ENCODE measurements at places on chromosomes 6 and 20. TPM values are rescaled to one million over a fixed set of nuclear protein-coding genes. Genes with fewer than 3 reads are reported as not detected.

- no peak for DNase-seq
- H3K4me3 ChIP-seq, result no peak overlapping the region
- H3K36me3 ChIP-seq, result no peaks in the 10 kb centered on the region
- H3K27me3 ChIP-seq, result no peaks in the 10 kb centered on the region
- no peaks in the 10 kb centered on the region for H3K4me1 ChIP-seq
- no peak overlapping the region for H3K27ac ChIP-seq
Measured at GRCh38 chr6:8240301-8240700, 138.0 kb upstream of the EEF1E1 start.

GRCh38 chr20:57126481-57127092 lies 139.9 kb downstream of the BMP7 start:
- no peaks in the 10 kb centered on the region for H3K36me3 ChIP-seq
- H3K27me3 ChIP-seq, result no peaks in the 10 kb centered on the region
- H3K4me1 ChIP-seq, result peaks cover 11% of the 10 kb centered on the region
- no peak overlapping the region for H3K4me3 ChIP-seq
- H3K27ac ChIP-seq, result no peak overlapping the region

- no peak overlapping the region for H3K27ac ChIP-seq
- H3K4me3 ChIP-seq, result no peak overlapping the region
- no peaks in the 10 kb centered on the region for H3K36me3 ChIP-seq
- peak; percentile 43 for DNase-seq
- no peaks in the 10 kb centered on the region for H3K4me1 ChIP-seq
Measured at GRCh38 chr20:4673371-4674001, 48.2 kb upstream of the PRND start.

GRCh38 chr6:166620478-166621113 lies 6.5 kb downstream of the RPS6KA2 start:
- DNase-seq, result no peak
- H3K4me3 ChIP-seq, result no peak overlapping the region
- H3K36me3 ChIP-seq, result no peaks in the 10 kb centered on the region
- no peaks in the 10 kb centered on the region for H3K27me3 ChIP-seq
- peaks cover 3% of the 10 kb centered on the region for H3K4me1 ChIP-seq

DNA sequence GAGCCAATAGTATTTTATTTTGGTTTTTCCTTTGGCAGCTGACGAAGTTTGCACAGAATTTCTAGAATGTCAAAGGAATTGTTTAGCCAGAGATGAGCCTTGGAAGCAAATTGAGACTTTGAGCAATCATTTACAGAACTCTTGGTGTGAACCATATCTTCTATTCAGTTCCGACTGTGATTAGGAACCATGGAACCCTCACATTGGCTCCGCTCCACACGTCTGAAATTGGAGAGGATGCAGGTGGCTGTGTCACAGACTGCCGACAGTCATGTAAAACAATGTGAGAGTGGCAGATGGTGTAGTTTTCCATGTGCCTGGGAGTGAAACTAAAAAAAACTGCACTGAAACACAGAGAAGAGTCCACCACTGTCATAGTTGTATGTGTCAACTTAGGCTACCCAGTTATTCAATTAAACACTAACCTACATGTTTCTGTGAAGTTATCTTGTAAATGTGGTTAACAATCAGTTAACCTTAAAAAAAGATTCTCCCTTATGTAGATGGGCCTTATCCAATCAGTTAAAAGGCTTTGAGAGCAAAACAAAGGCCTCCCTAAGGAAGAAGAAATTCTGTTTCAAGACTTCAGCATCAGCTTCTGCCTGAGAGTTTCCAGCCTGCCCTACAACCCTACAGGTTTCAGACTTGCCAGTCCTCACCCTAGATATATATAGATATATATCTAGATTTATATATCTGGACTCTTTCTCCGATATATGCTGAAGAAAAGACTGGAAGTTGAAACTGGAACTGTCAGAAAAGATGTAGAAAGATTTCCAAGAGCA lies 3.3 kb upstream of the HMGN4 start:
- no peak overlapping the region for H3K4me3 ChIP-seq
- no peaks in the 10 kb centered on the region for H3K36me3 ChIP-seq
- DNase-seq, result no peak
- H3K27me3 ChIP-seq, result no peaks in the 10 kb centered on the region
- H3K27ac ChIP-seq, result no peak overlapping the region
- H3K4me1 ChIP-seq, result peaks cover 27% of the 10 kb centered on the region

DNA sequence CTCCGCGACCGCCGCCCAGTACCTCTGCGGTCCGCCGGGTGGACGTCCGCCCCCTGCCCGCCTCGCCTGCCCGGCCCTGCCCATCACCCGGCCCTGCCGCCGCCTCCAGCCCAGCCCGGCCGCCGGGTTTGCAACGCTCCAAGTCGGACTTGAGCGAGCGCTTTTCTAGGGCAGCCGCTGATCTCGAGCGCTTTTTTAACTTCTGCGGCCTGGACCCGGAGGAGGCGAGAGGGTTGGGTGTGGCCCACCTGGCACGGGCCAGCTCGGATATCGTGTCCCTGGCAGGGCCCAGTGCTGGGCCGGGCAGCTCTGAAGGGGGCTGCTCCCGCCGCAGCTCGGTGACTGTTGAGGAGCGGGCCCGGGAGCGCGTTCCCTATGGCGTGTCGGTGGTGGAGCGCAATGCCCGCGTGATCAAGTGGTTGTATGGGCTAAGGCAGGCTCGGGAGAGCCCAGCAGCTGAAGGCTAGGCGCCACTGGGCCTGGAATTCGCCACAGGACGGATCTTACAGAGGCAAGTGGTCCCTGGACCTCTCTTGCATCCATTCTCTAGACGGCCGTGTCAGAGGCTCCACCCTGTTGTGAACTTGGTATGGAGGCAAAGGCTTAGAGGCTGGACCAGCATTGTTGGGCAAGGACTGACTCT lies 11.8 kb downstream of the FAM110A start:
- H3K4me3 ChIP-seq, result no peak overlapping the region
- no peaks in the 10 kb centered on the region for H3K27me3 ChIP-seq
- H3K4me1 ChIP-seq, result peaks cover 8% of the 10 kb centered on the region
- no peak overlapping the region for H3K27ac ChIP-seq
- no peaks in the 10 kb centered on the region for H3K36me3 ChIP-seq
- DNase-seq, result no peak

- H3K4me1 ChIP-seq, result peaks cover 2% of the 10 kb centered on the region
- DNase-seq, result no peak
- no peak overlapping the region for H3K4me3 ChIP-seq
- no peak overlapping the region for H3K27ac ChIP-seq
Measured at GRCh38 chr6:159163901-159164370, 5.3 kb upstream of the FNDC1 start.

- no peak for DNase-seq
- H3K36me3 ChIP-seq, result no peaks in the 10 kb centered on the region
- H3K4me1 ChIP-seq, result no peaks in the 10 kb centered on the region
- no peaks in the 10 kb centered on the region for H3K27me3 ChIP-seq
- H3K4me3 ChIP-seq, result no peak overlapping the region
Measured at GRCh38 chr6:42315259-42315990, 97.8 kb upstream of the MRPS10 start.

GRCh38 chr6:1230689-1231605 lies 81.0 kb upstream of the FOXQ1 start:
- peaks cover 13% of the 10 kb centered on the region for H3K4me1 ChIP-seq
- H3K36me3 ChIP-seq, result no peaks in the 10 kb centered on the region
- no peak overlapping the region for H3K4me3 ChIP-seq
- DNase-seq, result no peak
- no peak overlapping the region for H3K27ac ChIP-seq

- no peaks in the 10 kb centered on the region for H3K27me3 ChIP-seq
- H3K36me3 ChIP-seq, result peaks cover 4% of the 10 kb centered on the region
- H3K4me3 ChIP-seq, result no peak overlapping the region
Measured at GRCh38 chr6:83868639-83869038, 9.2 kb downstream of the CYB5R4 start.

DNA sequence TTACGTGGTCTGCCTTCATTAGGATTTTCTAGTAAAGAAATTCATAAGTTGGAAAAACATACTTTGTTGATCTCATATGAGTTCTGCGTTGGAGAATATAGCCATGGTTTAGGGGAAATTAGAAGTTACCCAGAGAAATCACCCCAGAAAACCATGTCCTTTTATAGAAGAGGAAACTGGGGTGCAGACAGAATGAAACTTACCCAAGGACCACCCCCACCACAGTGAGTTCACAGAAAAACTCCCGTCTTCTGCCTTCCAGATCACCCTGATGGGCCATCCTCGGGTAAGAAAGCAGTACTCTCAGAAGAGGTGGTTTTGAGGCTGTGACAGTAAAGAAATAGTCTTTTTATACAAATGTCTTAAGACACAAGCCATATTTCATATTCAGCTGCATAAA lies 25.1 kb upstream of the MAFB start:
- no peak overlapping the region for H3K27ac ChIP-seq
- H3K36me3 ChIP-seq, result no peaks in the 10 kb centered on the region
- H3K4me3 ChIP-seq, result no peak overlapping the region
- no peaks in the 10 kb centered on the region for H3K4me1 ChIP-seq
- H3K27me3 ChIP-seq, result peaks cover 6% of the 10 kb centered on the region

DNA sequence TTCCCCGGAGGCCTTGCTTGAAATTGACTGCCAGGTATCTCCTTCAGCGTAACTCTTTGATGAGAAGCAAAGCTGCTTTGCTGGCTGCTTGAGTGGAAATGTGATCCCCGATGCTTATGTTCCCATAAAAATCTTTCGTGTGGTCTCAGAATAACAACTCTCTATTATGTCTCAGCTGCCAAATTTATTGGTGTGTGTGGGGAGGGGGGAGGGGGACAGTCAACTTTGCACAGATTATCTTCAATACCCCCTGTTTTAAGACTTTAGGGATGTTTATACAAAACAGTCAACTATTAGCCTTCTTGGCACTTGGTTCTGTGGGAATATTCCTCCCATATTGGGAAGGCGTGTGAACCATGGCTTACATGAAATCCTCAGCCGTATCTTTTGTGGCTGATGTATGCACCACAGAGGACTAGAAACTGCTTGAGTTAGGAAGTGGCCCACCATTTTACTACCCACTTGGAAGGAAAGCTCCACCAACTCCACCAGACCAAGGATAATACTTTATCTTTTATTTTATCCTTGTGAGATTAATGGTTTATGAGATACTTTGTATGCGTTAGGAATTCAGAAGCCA lies 101.5 kb upstream of the SLC24A3 start:
- H3K36me3 ChIP-seq, result no peaks in the 10 kb centered on the region
- no peak overlapping the region for H3K27ac ChIP-seq
- no peak overlapping the region for H3K4me3 ChIP-seq

- no peaks in the 10 kb centered on the region for H3K27me3 ChIP-seq
- no peak for DNase-seq
- H3K36me3 ChIP-seq, result peaks cover 12% of the 10 kb centered on the region
- no peaks in the 10 kb centered on the region for H3K4me1 ChIP-seq
- H3K4me3 ChIP-seq, result no peak overlapping the region
Measured at GRCh38 chr6:105346052-105346451, 56.8 kb downstream of the PREP start.

GRCh38 chr6:154306696-154307095 lies 49.9 kb downstream of the IPCEF1 start:
- no peaks in the 10 kb centered on the region for H3K4me1 ChIP-seq
- H3K27me3 ChIP-seq, result no peaks in the 10 kb centered on the region
- no peak overlapping the region for H3K27ac ChIP-seq

- DNase-seq, result no peak
- H3K36me3 ChIP-seq, result no peaks in the 10 kb centered on the region
- no peak overlapping the region for H3K27ac ChIP-seq
- no peak overlapping the region for H3K4me3 ChIP-seq
Measured at GRCh38 chr20:61599061-61599531, 347.0 kb downstream of the CDH4 start.

DNA sequence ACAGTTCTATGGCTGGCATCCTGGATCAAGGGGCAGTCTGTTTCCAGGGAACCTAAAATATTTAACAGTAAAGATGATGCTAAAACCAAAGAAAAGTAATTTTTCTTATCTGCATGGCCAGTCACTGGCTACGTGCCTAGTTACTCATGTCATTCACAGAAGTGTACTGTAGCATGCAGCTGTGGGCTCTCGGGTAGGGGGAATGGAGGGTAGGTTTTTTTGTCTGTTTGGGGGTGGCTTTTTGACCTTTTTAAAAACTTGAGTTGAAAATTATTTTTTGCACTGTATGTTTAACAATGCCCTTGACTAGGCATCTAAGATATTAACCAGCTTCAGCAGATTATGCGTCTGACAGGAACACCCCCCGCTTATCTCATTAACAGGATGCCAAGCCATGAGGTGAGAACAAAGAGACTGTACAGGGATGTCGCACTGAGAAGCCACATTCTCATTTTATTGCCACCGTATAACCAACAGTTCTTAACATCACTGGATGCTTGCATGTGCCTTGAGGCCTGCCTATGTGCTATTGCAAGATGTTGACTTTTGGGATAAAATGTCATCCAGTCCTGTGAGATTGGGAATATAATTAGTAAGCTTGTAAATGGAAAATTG lies 30.3 kb upstream of the MAPK13 start:
- DNase-seq, result no peak
- no peak overlapping the region for H3K4me3 ChIP-seq
- peaks cover 11% of the 10 kb centered on the region for H3K36me3 ChIP-seq

DNA sequence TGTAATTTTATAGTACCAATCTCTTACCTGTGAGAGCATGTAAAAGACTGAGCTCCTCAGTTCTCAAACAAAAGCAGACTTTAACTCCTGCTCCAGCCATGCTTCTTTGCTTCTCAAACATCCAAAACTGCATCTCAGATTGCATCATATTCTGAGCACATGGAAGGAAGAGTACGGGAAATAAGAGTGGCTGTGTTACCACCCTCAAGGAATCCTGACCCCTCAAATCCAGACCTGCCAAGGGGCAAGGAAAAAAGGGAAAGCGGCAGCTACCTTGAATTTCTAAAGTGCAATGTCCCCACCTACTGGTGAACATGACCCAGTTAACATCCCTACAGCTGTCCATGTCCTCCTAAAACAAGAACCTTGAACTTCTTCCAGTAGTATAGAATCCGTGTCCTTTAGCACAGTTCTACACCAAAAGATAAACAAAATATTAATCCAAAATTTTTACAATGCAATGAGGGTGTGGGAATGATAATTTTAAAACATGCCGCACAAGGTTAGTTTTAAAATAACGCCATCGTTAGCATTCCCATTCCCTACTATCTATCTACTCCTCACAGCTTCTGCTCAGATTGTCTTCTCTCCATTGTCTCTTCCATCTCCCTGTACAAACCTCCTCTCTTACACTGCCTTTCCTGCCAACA lies 34.1 kb upstream of the HLA-DQB1 start:
- no peak for DNase-seq
- no peaks in the 10 kb centered on the region for H3K27me3 ChIP-seq
- H3K36me3 ChIP-seq, result no peaks in the 10 kb centered on the region
- H3K27ac ChIP-seq, result no peak overlapping the region
- H3K4me3 ChIP-seq, result no peak overlapping the region
- H3K4me1 ChIP-seq, result no peaks in the 10 kb centered on the region

The LY86 gene
- total RNA-seq, result 1.4 TPM

The HLA-DQB2 gene
- not detected for total RNA-seq

The THBS2 gene
- total RNA-seq, result 4.9 TPM

The HAO1 gene
- total RNA-seq, result 163 TPM

The TCF21 gene
- 1.1 TPM for total RNA-seq

The BNIP5 gene
- total RNA-seq, result not detected

The EPHA7 gene
- 0.37 TPM for total RNA-seq

The LAMA2 gene
- total RNA-seq, result 17.0 TPM

The ID4 gene
- total RNA-seq, result 1.4 TPM
